ENCODE measurements at places on chromosomes 3 and 15. TPM values are rescaled to one million over a fixed set of nuclear protein-coding genes. Genes with fewer than 3 reads are reported as not detected.
A peak's percentile ranks its signal among the peaks of the same experiment; 100 is the strongest.

TGM4 gene
- 7.4 TPM for total RNA-seq

SLC22A13 gene
- not detected for total RNA-seq

PCYT1A gene
- 78.3 TPM for total RNA-seq

ZNF860 gene
- 3.7 TPM for total RNA-seq

DCBLD2 gene
- total RNA-seq = 26.4 TPM

RPP14 gene
- total RNA-seq = 12.5 TPM

ARNT2 gene
- 9.1 TPM for total RNA-seq

DNA sequence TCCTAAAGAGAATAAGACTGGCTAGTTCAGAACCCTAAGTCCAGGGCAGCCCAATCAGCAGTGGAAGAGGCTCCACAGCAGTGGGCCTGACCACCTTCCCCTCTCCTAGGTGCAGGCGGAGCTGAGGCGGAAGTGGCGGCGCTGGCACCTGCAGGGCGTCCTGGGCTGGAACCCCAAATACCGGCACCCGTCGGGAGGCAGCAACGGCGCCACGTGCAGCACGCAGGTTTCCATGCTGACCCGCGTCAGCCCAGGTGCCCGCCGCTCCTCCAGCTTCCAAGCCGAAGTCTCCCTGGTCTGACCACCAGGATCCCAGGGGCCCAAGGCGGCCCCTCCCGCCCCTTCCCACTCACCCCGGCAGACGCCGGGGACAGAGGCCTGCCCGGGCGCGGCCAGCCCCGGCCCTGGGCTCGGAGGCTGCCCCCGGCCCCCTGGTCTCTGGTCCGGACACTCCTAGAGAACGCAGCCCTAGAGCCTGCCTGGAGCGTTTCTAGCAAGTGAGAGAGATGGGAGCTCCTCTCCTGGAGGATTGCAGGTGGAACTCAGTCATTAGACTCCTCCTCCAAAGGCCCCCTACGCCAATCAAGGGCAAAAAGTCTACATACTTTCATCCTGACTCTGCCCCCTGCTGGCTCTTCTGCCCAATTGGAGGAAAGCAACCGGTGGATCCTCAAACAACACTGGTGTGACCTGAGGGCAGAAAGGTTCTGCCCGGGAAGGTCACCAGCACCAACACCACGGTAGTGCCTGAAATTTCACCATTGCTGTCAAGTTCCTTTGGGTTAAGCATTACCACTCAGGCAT lies 33.7 kb downstream of the VIPR1 start:
- H3K27me3 ChIP-seq = no peaks in the 10 kb centered on the region
- H3K4me1 ChIP-seq = peaks cover 2% of the 10 kb centered on the region
- H3K36me3 ChIP-seq = no peaks in the 10 kb centered on the region
- H3K27ac ChIP-seq = no peak overlapping the region
- H3K4me3 ChIP-seq = no peak overlapping the region
- peak; percentile 38 for DNase-seq

DNA sequence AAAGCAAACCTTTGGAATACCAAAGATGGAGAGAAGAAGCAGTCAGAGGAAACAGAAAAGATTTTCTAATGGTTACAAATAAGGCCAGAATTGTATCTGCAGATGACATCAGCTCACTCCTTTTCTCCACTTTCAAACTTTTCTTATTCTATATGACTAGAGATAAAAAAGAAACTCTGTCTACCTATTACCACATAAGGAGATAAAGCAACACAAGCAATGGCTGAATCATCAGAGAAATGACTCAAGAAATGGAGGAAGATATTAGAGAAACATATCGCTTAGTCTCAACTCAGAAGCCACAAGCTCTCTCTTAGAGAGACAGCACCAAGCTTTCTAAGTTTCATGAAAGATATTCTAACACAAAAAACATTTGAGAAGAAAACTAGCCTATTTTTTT lies 784.0 kb downstream of the ZPLD1 start:
- H3K27me3 ChIP-seq = no peaks in the 10 kb centered on the region
- no peaks in the 10 kb centered on the region for H3K4me1 ChIP-seq
- no peak for DNase-seq
- H3K36me3 ChIP-seq = no peaks in the 10 kb centered on the region
- no peak overlapping the region for H3K27ac ChIP-seq
- H3K4me3 ChIP-seq = no peak overlapping the region

DNA sequence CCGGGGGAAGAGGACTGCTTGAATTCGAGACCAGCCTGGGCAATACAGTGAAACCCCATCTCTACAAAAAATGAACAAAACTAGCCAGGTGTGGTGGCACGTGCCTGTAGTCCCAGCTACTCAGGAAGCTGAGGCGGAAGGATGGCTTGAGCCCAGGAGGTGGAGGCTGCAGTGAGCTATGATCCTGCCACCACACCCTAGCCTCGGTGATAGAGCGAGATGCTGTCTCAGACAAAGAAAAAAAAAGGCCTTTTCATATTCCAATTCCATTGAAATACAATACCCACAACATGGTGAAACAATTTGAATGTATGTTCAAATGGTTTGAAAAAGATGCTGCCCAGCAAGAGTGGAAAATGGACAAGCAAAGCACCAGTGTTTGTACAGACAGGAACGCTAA lies 61.8 kb upstream of the ZNF148 start:
- no peaks in the 10 kb centered on the region for H3K36me3 ChIP-seq
- no peak for DNase-seq
- H3K4me1 ChIP-seq = no peaks in the 10 kb centered on the region
- H3K27me3 ChIP-seq = no peaks in the 10 kb centered on the region
- H3K4me3 ChIP-seq = no peak overlapping the region
- no peak overlapping the region for H3K27ac ChIP-seq

DNA sequence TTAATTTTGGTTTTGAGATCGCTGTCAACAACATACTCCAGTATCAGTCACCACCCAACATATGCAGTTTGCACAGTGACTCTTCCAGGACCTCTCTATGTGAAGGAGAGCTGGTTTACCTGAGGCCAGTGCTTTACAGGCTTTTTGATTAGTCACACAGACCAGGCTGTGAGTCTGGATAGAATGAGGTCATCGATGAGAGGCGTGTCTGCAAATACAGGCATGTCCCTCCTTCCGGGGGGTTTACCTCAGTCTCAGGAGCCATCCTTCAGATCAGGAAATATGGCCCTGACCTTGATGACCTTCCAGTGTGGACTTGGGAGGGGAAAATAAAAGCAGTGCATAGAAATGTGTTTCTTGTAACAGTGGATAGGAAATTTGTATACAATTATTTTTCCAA lies 46.9 kb downstream of the KBTBD12 start:
- no peak overlapping the region for H3K27ac ChIP-seq
- no peaks in the 10 kb centered on the region for H3K36me3 ChIP-seq
- H3K4me1 ChIP-seq = no peaks in the 10 kb centered on the region
- DNase-seq = no peak
- no peaks in the 10 kb centered on the region for H3K27me3 ChIP-seq
- H3K4me3 ChIP-seq = no peak overlapping the region

GRCh38 chr3:106114848-106115247 lies 246.0 kb upstream of the CBLB start:
- H3K36me3 ChIP-seq = no peaks in the 10 kb centered on the region
- H3K27ac ChIP-seq = no peak overlapping the region
- H3K4me1 ChIP-seq = no peaks in the 10 kb centered on the region
- H3K27me3 ChIP-seq = no peaks in the 10 kb centered on the region
- DNase-seq = no peak

DNA sequence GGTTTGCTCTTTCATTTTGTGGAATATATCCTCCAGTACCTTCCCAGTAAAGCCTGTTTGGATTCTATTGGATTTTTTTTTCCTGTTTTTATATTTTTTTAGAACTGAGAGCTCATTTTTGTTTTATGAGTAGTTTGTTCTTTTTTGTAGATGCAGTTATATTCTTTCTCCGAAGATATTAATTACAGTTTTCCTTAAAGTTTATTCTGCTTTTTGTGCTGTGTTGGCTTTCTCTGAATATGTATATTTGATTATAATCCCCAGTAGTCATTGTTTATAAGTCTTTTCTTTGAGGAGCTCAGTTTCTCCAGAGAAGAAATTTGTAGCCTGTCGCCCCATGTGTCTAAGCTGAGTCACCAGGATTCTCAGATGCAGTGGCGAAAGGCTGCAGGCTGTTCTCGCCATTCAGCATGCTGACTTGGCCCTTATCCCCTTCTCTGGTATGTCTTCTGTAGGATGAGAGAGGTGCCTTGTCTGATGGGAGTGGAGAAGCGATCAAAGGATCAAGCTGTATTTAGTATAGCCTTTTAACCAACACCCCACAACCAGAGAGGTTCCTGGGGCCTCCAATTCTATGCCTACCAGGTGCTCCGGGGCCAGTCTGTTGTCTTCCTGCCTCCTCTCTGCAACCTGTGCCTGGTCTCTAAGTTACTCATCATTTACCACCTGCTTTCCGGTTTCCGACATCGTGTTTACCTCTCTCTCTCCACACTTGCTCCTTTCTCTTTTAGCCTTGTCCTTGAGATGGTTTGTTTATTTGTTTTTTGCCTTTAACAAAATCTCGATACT lies 31.7 kb upstream of the MFSD1 start:
- H3K4me1 ChIP-seq = peaks cover 11% of the 10 kb centered on the region
- no peak overlapping the region for H3K4me3 ChIP-seq
- H3K27me3 ChIP-seq = no peaks in the 10 kb centered on the region
- H3K36me3 ChIP-seq = no peaks in the 10 kb centered on the region
- DNase-seq = no peak

GRCh38 chr3:177419904-177420601 lies 222.8 kb upstream of the TBL1XR1 start:
- H3K4me1 ChIP-seq = no peaks in the 10 kb centered on the region
- H3K36me3 ChIP-seq = no peaks in the 10 kb centered on the region
- no peaks in the 10 kb centered on the region for H3K27me3 ChIP-seq
- peak; percentile 32 for DNase-seq
- H3K27ac ChIP-seq = peak overlapping the region; percentile 60

DNA sequence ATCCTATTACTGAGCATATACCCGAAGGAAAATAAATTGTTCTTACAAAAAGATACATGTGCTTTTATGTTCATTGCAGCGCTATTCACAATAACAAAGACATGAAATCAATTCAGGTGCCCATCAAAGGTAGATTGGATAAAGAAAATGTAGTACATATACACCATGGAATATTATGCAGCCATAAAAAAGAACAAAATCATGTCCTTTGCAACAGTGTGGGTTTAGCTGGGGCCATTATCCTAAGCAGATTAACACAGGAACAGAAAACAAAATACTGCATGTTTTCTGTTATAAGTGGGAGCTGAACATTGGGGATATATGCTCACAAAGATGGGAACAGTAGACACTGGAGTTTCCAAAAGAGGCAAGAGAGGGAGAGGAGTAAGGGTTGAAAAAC lies 42.5 kb downstream of the SGO1 start:
- H3K27ac ChIP-seq = no peak overlapping the region
- no peak for DNase-seq
- H3K27me3 ChIP-seq = no peaks in the 10 kb centered on the region
- no peaks in the 10 kb centered on the region for H3K4me1 ChIP-seq
- no peaks in the 10 kb centered on the region for H3K36me3 ChIP-seq
- no peak overlapping the region for H3K4me3 ChIP-seq

DNA sequence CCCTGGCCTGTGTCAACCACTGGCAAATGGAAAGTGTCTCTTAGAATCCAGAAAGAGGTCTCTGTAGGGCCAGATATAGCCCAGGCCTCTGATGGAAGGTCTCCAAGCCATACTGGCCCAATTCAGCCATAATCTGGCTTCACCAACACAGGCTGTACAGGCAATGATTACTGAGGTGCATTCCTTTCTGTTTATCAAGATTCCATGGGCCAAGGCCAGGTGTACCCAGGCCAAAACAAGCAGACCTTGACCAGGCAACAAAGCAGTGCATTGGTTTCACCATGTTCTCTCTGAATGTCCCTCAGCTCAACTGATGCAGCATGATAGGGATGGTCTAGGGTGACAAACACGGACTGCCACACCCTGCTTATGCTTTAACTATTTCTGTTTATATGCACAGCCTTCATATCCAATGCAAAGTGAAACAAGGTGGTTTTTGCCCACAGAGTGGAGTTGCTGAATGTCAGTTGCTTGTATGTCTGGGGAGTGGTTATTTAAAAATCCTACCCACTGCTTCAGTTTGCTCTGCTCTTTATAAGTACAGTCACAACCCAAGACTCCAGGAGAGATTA lies 25.2 kb downstream of the CCNL1 start:
- DNase-seq = peak; percentile 90
- H3K4me3 ChIP-seq = no peak overlapping the region
- no peaks in the 10 kb centered on the region for H3K36me3 ChIP-seq
- no peaks in the 10 kb centered on the region for H3K27me3 ChIP-seq

GRCh38 chr3:37641556-37641955 lies 220.1 kb upstream of the CTDSPL start:
- no peaks in the 10 kb centered on the region for H3K4me1 ChIP-seq
- no peak overlapping the region for H3K27ac ChIP-seq
- DNase-seq = no peak
- H3K4me3 ChIP-seq = no peak overlapping the region
- H3K36me3 ChIP-seq = no peaks in the 10 kb centered on the region

- no peaks in the 10 kb centered on the region for H3K27me3 ChIP-seq
- H3K4me3 ChIP-seq = no peak overlapping the region
These were observed 484.6 kb upstream of the TBL1XR1 start for GRCh38 chr3:177681852-177682251.
